Stimulated activated naive CD4-positive, alpha-beta T cell treated with Interleukin-2 at 50 U/mL for 16 hours (primary cell): ENCODE measurements at places on chromosomes 11 and 22.
A peak's percentile ranks its signal among the peaks of the same experiment; 100 is the strongest.

GRCh38 chr11:17273668-17274282 lies 2.8 kb upstream of the NUCB2 start:
- no peak for DNase-seq

GRCh38 chr11:81000334-81000733 lies 1559.5 kb upstream of the TENM4 start:
- DNase-seq, result no peak

DNA sequence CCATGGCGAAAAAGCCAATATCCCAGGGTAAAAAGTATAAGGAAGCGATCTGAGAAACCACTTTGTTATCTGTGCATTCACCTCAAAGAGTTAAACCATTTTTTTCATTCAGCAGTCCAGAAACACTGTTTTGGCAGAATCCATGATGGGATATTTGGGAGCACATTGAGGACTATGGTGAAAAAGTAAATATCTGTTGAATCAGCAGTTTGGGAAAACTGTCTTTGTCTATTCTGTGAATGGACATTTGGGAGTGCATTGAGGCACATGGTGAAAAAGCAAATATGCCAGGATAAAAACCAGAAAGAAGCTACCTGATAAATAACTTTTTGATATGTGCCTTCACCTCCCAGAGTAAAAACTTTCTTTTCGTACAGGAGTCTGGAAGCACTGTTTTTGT lies 187.4 kb downstream of the OR4A47 start:
- no peak for DNase-seq

DNA sequence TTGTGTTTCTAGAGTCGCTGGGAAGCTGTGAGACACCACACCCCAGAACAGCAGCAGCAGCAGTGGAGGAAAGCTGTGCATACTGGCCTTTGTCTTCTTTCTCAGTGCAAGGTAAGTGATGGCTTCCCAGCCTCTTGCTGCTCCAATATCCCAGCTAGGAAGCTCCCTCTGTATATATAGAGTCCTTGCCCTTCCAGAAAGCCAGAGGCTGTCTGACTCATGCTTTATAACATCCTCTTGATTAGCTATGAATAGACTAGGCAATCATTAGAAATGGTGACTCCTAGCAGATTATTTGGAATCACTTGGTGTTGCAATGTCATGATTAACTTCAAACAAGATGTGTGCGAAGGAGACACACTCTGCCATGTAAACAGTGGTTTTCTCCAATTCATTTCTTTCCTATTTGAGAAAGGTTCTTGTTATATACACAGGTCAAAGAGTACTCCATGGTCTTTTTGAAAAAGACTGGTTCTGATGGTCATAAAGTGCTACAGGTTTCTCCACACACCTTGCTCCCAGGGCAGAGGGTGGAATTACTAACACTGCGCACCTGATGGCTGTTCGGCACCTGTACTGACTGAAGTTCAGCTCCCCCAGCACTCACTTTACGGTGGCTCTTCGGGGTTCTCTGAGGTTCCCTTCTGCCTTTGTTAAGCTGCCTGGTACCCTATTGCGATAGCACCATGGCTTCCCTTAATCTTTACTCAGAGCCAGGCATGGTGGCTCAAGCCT lies at the start of gene MMP1:
Gene MMP1 (minus strand): TSS at position 149 of the 735 bp plus-strand sequence. CDS start 68 bp downstream, at position 81.
- DNase-seq, result no peak

GRCh38 chr22:26134654-26135330 lies 34.5 kb upstream of the SEZ6L start:
- DNase-seq, result no peak

GRCh38 chr11:12460466-12460865 lies 83.1 kb downstream of the PARVA start:
- DNase-seq, result no peak

GRCh38 chr11:27816197-27816596 lies 115.9 kb upstream of the BDNF start:
- no peak for DNase-seq

- DNase-seq, result no peak
Measured at GRCh38 chr22:17846326-17846992, 72.2 kb upstream of the BID start.

GRCh38 chr11:61820174-61820573 lies 3.4 kb upstream of the FADS1 start:
- no peak for DNase-seq

DNA sequence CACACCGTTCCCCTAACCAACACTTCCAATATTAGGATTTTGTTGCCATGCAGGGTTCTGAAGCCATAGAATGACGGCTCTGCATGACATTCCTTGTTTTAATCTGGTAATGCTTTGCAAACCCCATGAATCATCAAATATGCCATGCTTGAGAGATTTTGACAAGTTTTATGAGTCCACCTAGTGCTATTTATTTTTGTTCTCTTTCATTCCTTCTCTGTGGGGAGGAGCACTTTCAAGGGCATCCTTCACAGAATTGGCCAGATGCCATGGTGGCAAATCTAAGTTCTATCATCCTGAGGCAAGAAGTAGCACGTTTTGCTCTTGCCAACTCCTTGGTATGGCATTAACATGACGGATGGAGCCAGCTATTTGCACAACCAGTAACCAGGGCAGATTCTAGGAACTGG lies 268.4 kb downstream of the FAM76B start:
- DNase-seq, result no peak

- DNase-seq, result no peak
Measured at GRCh38 chr11:10540546-10540914, 457 bp downstream of the RNF141 start.

GRCh38 chr11:120867024-120867423 lies 156.9 kb upstream of the TBCEL start:
- DNase-seq, result no peak

DNA sequence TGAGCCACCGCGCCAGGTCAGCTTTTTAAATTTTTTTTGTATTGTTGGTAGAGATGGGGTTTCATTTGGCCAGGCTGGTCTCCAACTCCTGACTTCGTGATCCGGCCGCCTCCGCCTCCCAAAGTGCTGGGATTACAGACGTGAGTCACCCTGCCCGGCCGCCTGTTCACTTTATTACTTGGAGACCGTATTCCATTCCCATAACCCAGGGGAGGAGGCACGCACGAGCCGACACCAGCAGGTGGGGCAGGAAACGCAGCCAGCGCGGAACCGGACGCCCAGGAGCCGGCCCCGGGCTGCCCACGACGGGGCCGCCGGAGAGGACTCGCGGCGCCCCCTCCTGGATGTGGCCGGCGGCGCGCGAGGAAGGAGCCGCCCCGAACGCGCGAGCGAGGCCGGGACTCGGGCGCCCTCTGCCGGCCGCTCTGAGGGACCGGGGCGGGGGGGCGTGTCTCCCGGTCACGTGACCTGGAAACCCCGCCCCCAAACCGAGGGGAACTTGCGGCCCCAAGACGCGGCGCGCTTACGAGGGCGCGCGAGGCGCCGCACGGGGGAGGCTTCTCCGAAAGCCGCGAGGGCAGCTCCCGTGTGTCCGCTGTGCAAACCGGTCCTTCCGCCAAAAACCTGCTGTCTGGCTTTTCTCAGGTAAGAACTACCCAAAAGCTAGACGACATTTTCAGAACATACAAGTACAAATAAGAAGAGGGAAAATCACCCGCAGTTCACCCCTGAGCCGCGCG lies 11.6 kb upstream of the RNH1 start:
- DNase-seq, result no peak

DNA sequence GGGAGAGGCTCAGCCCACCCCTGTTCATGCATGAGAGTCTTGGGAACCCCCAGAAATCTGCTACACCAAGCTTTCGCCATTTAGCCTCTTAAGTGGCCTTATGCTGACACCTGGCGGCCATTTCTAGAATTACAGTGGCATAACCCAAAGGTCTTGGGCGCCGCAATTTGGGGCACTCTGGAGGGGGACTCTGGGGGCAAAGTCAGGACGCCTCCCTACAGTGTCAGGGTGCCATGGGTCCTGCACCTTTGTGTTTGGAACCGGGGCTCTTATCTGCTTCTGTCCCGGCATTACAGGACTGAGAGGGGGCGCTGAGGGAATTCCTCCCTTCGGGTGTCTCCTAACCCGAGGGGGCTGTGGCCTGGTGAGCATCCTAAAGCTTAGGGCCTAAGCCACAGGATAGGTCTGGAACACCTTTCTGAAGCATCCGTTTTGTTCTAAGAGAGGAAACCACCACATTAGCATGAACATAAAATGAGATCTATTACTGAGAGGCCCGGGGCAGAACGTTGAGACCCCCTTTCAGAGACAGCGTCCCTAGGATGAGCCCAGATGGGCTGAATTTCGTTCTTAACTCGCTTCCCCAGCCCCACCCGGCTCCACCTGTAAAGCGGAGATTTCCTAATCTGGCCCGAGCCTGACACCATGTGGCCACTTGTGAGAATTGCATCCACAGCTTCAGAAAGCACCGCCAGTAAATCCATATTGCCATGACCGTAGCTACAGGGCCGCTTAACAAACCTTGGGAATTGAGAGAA lies 9.3 kb downstream of the INS start:
- peak; percentile 71 for DNase-seq

- no peak for DNase-seq
Measured at GRCh38 chr11:93845181-93846092, 5.0 kb downstream of the VSTM5 start.

DNA sequence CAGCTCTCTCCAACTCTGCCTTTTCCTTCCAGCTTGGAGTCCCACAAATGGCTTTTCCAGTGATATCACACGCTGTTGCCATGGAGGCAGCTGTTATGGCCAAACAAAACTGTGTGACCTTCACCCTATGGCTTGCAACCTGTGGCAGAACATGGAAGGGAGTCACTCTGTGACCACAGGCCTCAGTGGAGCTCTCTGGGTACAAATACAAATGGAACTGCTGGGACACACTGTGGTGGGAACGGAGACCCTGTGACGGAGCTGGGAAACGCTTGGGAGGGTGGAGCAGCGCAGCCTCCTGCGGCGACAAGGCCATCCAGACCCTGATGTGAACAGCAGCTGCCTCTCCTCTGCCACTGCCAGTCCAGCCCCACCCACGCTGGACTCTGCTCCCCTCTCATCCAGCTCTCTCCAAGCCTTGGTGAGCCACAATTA lies 162.5 kb downstream of the ETS1 start:
- no peak for DNase-seq

DNA sequence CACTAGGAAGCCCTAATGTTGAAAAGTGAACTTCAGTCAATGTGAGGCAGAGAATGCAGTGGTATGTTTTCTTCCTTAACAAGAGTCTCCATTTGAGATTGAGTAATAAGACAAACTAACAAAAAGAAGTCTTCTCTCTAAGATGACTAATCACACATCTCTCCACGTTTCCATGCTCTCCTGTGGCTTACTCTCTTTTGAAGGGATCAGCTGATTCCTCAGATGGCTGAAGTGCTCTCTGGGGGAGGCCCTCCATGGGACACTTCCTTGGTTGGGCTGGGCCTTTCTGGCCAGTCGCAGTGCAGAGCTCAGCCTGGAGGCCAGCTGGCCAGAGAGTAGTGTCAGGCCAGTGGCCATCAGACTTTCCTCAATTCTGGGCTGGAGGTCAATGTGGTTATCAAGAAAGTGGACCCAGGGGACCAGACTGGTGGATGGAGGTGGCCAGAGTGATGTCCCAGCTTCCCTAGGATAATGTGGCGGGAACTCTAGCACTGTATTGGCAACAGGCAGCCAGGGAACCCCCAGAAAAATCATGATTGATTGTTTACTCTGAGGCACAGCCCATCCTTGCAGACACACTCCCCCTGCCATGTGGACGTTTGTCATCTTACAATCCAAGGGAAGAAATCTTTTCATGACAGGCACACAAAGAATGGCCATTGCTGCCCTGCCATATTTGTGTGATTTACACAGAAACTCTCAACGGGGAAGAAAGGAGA lies 14.5 kb downstream of the CSRP3 start:
- no peak for DNase-seq

DNA sequence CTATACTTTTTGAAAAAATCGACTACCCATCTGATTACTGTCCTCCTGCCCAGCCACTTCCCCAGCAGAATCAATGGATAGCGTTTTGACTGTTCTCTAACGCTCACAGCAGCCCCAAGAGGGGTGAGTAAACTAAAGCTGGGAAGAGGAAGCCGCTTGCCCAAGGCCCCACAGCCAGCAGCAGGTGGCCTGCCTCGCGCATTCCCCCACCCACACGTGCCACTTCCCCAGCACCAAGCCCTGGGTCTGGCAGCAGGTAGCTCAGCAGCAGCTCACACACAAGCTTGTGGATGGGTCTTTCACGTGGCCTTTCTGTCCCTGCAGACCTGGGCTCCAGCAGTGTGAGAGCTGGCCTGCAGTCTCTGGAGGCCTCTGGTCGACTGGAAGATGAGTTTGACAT lies 34.3 kb downstream of the TOM1 start:
- DNase-seq, result peak; percentile 32

GRCh38 chr11:2563213-2564007 lies 118.6 kb downstream of the KCNQ1 start:
- DNase-seq, result no peak

GRCh38 chr22:48899523-48900326 lies 927.9 kb downstream of the BRD1 start:
- DNase-seq, result no peak

DNA sequence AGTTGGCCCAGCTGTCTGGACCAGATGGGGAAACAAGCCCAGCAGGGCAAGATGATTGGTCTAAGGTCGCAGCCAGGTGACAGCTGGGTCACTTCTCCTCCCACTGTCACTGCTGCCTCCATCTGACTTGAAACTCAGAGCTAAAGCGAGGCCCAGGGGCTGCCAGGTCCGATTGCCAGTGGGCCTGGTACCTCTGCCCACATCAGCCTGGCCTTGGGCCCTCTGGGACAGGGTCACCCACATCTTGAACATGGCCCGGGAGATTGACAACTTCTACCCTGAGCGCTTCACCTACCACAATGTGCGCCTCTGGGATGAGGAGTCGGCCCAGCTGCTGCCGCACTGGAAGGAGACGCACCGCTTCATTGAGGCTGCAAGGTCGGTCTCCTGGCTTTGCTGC lies 5.8 kb downstream of the SSH3 start:
- no peak for DNase-seq

DNA sequence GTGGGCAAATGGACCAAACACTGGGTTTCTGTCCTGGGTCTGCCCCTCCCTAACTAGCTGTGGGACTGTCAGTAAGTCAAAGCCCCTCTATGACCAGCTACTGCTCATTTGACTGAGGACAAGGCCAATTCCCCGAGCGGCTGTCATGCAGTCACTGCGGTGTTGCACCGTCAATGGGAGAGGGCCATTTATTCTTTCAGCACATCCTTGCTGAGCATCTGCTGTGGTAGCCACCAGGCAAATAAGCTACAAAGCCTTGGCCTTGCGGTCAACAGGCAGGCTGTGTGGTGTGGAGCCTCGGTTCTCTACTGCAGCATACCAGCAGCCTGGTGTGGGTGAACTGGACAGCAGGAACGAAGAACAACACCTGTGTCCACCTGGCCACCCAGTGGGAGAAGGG lies 25.8 kb upstream of the SERPIND1 start:
- no peak for DNase-seq

DNA sequence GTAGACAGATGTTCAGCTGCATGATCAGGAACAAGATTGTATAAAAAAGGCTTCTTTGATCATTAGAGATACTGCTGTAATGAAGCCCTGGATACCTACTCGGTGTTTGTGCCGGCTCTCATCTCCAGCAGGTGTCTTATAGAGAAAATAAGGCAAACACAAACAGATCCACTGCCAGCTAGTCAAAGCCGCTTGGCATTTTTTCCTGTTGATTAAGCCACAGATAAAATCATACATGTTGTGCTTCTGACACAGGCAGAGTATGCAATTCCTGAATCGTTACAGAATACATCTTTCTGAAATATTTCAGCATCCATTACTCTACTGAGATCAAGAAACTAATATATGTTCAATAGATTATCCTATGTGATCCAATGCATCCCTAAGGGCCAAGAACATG lies 206.9 kb downstream of the CADM1 start:
- no peak for DNase-seq
